Effector memory CD4-positive, alpha-beta T cell (primary cell): ENCODE measurements at places on chromosomes 13 and 19.

DNA sequence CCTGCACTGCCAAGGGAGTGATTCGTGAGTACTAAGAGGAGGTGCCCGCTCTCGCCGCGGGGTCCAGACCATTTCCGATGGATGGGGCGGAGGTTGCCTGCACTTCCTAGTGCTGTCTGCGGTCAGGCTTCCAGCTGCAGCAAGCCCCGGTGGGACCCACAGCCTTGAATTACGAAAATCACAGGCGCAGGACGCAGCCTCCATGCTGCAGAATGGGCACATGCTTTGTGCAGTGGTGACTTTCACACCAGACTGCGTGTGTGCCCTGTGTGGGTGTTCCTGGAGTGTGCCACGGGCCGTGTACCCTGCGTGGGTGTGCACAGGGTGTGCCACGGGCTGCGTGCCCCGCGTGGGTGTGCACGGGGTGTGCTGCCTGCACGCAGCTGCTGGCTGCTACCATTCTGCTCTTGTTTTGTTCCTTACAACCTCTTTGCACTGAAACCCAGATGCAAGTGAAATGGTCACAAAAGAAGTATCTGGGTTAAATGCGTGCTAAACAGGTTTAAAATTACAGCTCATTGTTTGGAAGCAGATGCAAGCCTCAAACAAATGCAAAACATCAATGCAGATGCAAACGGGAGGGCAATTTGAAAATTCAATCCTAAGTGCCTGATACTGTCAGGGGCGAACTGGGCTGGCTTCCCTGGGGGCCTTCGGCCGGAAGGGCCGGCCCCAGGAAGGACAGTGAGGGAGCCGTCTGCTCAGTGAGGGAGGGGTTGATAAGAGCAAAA, 221.2 kb upstream of the SOX1 start:
- DNase-seq: no peak

- DNase-seq: no peak
Measured at GRCh38 chr19:4533334-4533733, 1.7 kb downstream of the PLIN5 start.

- DNase-seq: no peak
Measured at GRCh38 chr19:7934766-7935165, 8.7 kb downstream of the TIMM44 start.

DNA sequence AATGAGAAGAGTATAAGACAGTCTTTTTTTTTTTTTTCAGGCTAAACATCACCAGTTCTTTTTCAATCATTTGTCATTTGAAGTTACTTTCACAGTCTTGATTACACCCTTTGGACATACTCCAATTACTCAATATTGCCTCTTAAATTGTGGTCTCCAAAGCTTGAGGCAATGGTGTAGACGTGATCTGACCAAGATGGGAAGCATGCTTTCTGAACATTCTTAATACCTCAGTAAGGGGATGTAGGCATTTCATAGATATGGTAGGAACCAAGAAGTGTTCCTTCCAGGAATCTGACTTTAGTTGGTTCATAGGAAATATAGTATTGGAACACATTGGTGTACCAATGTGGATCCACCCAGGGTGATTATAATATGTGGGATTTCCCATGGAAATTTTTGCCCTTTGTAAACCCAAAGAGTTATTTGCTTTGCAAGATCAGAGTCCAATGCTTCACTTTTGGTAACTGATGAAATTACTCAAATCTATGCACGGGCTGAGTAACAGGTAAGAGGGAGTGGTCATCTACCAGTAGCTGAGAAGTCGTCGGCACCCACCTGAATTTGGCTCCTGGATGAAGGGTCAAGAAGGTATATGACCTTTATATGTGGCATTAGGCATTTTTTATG, 62.2 kb downstream of the ERCC5 start:
- no peak for DNase-seq

- DNase-seq: no peak
Measured at GRCh38 chr19:8831832-8832131, 322 bp downstream of the ZNF558 start.

- DNase-seq: no peak
Measured at GRCh38 chr13:48862572-48862971, 113.1 kb upstream of the FNDC3A start.

- DNase-seq: no peak
Measured at GRCh38 chr13:33116321-33117010, 100.2 kb downstream of the KL start.

DNA sequence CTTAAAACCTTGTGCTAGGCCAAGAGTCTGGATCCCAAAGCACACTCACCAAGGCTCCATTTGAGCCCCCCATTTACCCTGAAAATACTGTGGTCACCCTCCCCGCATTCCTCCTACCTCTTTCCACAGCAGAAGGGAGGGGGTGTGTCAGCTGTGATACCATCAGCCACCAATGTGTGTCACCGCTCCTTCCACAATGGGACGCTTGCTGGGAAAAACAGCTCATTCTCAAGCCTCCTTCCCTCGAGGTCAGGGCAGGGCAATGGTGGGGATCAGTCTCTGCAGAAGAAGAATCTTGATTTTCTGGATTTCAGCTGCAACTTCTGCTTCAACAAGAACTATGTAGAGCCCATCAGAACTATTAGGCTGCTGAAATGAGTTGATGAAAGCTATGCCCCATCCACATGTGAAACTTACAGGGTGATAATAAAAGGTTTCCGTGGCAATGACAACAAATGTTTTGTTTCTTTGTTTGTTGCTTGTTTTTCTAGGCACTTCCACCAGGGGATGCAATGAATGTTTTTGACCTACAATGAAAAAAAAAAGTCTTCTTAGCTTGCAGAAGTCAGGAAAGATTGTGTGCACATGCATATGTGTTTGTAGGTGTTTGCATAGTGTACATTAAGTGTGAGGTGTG, 26.4 kb upstream of the ZNF507 start:
- DNase-seq: no peak

GRCh38 chr13:47457626-47458025, 543.4 kb downstream of the SUCLA2 start:
- DNase-seq: no peak

DNA sequence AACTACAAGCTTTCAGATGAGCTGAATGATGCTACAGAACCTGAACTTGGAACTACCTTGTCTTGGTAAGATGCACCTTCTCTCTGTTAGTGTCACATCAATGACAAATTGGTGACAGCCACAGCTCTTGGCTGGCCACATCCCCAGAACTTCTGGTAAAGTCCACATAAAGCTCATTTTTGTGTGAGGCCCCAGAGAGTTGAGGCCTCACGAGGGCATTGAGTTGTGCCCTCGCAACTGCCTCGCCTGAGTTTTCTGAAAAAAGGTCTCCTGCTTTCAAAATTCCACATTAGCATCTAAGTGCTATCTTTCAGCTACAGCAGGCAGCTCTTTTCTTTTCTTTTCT, 42.6 kb downstream of the MRPL57 start:
- DNase-seq: no peak
